T-cell (primary cell): ENCODE measurements at places on chromosomes 1 and 21. TPM values are rescaled to one million over a fixed set of nuclear protein-coding genes. Genes with fewer than 3 reads are reported as not detected.
A peak's percentile ranks its signal among the peaks of the same experiment; 100 is the strongest.

CELA2B gene
- not detected for total RNA-seq

TDRD10 gene
- not detected for total RNA-seq

OR14K1 gene
- not detected for total RNA-seq

CD53 gene
- total RNA-seq = 288 TPM

ZNF683 gene
- total RNA-seq = 5.3 TPM

RHBDL2 gene
- total RNA-seq = not detected

GOLT1A gene
- not detected for total RNA-seq

MROH9 gene
- not detected for total RNA-seq

FCRL4 gene
- total RNA-seq = 0.07 TPM

FOXO6 gene
- total RNA-seq = not detected

GPX7 gene
- total RNA-seq = 22.9 TPM

HTR6 gene
- total RNA-seq = 0.90 TPM

PCSK9 gene
- not detected for total RNA-seq

GRCh38 chr1:23590058-23590783, 30.9 kb upstream of the ID3 start:
- no peaks in the 10 kb centered on the region for H3K27me3 ChIP-seq
- no peak overlapping the region for H3K27ac ChIP-seq
- no peak for DNase-seq

GRCh38 chr1:76408303-76408702, 333.8 kb downstream of the ST6GALNAC3 start:
- H3K36me3 ChIP-seq = no peaks in the 10 kb centered on the region
- H3K4me3 ChIP-seq = no peak overlapping the region
- DNase-seq = no peak
- no peaks in the 10 kb centered on the region for H3K4me1 ChIP-seq
- H3K27ac ChIP-seq = no peak overlapping the region

GRCh38 chr1:80891871-80892270, 908.9 kb upstream of the ADGRL2 start:
- no peak overlapping the region for H3K4me3 ChIP-seq
- DNase-seq = no peak
- no peaks in the 10 kb centered on the region for H3K4me1 ChIP-seq
- H3K27ac ChIP-seq = no peak overlapping the region

DNA sequence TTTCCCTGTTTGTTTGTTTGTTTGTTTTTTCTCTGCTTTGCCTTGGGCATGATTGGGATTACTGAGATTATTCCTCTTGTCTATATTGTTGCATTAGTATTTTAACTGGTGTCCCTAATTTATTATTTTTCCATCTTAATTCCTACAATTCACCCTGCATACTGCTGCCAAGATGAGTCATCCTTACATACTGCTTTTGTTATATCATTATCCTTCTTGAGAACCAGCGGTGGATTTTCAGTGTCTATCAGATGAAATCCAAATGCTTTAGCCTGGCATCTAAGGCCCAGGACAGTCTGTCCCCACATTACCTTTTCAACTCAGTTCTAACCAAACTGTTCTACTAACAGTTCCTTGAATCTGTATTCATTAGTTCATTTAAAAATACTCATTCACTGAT, 101.7 kb downstream of the OLFML2B start:
- H3K36me3 ChIP-seq = peaks cover under 1% of the 10 kb centered on the region
- H3K4me1 ChIP-seq = peaks cover 9% of the 10 kb centered on the region
- H3K27me3 ChIP-seq = no peaks in the 10 kb centered on the region
- no peak overlapping the region for H3K27ac ChIP-seq

DNA sequence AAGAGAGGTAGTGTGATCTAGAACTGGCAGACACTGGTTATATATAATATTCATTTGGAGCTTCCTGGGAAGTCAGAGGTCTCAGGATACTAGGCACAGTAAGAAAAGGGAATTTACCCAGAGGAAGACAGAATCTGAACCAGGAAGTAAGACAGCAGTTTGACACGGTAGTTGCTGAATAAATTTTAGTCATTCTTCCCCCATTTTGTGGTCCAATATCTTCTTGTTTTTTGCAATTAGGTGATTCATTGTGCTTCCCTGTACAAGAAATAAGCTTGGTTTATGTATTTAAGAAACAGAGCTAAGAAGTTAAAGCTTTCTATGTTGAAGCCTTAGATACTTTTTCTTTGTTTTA, 1.3 kb downstream of the TMEM167B start:
- peaks cover 9% of the 10 kb centered on the region for H3K4me1 ChIP-seq
- H3K4me3 ChIP-seq = peak overlapping the region; percentile 75
- no peaks in the 10 kb centered on the region for H3K27me3 ChIP-seq
- H3K36me3 ChIP-seq = peaks cover 32% of the 10 kb centered on the region

DNA sequence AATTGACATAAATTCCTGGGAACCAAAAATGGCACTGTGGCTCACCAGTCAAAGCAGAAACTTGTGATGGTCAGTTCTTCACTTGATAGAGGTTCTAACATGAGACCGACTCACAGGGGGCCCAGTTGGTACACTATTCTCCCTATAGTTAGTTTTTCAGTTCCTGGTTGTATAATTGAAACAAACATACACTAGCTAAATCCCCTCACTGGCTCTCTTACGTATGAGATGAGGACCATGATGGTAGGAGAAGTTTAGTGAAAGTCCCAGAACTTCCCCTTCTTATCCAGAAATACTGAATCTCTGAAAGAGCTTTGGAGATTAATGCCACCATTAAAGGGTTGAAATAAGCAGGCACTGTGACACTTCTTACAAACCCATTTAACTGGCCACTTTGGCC, 2.8 kb upstream of the S100B start:
- DNase-seq = no peak
- H3K36me3 ChIP-seq = no peaks in the 10 kb centered on the region
- peaks cover 22% of the 10 kb centered on the region for H3K4me1 ChIP-seq
- no peaks in the 10 kb centered on the region for H3K27me3 ChIP-seq
- no peak overlapping the region for H3K4me3 ChIP-seq
- H3K27ac ChIP-seq = no peak overlapping the region

DNA sequence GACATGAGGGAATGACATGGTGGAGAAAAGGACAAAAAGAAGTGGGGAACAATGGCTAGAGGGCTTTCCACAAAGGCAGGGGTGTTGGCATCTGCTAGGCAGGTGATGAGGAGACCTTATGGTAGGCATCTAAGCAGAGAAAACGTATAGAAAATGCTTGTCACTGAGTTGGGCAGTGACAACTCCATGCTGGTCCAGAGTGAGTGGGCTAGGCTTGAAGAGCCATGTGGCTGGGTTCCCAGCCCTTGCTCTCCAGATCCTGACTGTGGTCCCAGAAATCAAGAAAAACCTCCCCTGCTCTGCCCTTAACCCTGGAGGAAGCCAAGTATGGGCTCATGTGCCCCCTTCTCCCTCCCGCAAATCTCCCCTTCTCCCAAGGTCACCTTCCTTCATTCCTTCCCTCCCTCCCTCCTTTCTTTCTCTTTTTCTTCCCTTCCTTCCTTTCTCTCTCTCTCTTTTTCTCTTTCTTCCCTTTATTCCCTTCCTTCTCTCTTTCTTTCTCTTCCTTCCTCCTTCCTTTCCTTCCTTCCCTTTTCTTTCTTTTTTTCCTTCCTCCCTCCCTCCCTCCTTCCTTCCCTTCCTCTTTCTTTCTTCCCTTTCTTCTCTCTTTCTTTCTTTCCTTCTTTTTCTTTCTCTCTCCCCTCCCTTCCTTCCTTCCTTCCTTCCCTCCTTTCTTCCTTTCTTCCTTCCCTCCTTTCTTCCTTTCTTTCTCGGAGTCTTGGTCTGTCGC, 102.8 kb downstream of the NAV1 start:
- no peak overlapping the region for H3K4me3 ChIP-seq
- DNase-seq = no peak
- no peak overlapping the region for H3K27ac ChIP-seq

GRCh38 chr21:38389896-38390295, 108.4 kb downstream of the ERG start:
- no peaks in the 10 kb centered on the region for H3K4me1 ChIP-seq
- DNase-seq = no peak
- H3K36me3 ChIP-seq = no peaks in the 10 kb centered on the region
- H3K4me3 ChIP-seq = no peak overlapping the region
- H3K27ac ChIP-seq = no peak overlapping the region

DNA sequence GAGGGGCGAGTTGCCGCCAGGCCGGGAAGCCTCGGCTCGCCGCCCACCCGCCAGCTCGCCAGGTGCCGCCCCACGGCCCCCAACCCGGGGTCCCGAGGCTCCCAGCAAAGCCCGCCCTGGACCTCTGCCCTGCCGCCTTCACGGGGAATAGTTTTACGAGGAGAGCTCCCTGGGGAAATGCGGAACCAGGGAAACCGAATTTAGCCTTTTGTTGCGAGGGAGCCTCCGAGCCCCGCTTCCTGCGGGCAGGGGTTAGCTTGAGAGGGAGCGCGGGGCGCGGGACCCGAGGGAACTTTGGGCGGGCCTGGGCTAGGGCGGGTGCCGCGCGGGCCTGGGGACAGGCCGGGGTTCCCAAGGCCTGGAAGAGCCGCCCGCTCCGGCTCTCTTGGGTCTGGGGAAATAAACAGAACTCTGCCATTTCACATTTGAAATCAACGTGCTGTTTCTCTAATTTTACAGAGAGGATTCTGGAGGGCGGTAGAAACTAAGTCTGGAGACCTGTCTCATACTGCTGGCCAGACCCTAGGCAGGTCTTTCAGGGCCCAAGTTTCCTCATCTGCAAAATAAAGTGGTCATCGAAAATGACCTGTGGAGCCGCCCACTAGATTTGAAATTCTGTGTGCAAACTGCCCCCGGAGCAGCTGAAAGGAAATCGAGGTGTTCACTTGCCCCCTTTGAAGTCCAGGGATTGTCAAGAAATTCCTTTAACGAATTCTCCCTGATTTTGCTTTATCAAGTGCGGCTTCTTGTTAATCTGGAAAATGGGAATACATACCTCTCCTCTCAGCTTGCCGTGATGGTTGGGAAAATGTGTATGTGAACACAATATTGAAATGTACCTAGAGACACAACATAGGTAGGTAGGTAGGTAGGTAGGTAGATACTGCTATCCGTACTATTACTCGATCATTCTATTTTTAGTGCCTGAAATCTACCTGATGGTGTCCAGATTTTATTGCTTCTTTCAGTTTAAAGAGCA, 749 bp upstream of the GLUL start:
- DNase-seq = no peak
- H3K27ac ChIP-seq = no peak overlapping the region
- H3K27me3 ChIP-seq = no peaks in the 10 kb centered on the region
- H3K4me3 ChIP-seq = peak overlapping the region; percentile 67
- H3K36me3 ChIP-seq = peaks cover 3% of the 10 kb centered on the region

GRCh38 chr1:223844787-223845036, 1.0 kb downstream of the TP53BP2 start:
- peak overlapping the region; percentile 74 for H3K4me3 ChIP-seq
- peaks cover 9% of the 10 kb centered on the region for H3K4me1 ChIP-seq
- peak; percentile 47 for DNase-seq
- H3K27ac ChIP-seq = peak overlapping the region; percentile 87
- no peaks in the 10 kb centered on the region for H3K36me3 ChIP-seq

DNA sequence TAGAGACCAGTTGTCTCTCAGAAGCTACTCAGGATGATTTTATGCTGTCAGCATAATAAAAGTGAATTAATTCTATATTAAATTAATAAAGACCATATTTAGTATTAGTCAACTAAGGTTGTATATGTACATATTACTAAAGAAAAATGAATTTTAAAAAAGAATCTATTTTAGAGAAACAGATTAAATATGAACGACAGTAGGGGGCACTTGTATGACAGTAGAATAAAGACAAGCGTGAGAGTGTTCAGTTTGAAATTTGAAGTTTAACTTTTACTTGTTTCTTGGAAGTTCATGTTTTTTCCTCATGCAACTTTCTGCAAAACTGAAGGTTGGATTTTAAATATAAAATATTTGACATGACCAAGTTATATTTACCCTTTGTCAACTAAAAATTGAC, 67.9 kb upstream of the MACF1 start:
- H3K27me3 ChIP-seq = no peaks in the 10 kb centered on the region
- no peaks in the 10 kb centered on the region for H3K4me1 ChIP-seq
- no peak overlapping the region for H3K27ac ChIP-seq
- H3K4me3 ChIP-seq = no peak overlapping the region

DNA sequence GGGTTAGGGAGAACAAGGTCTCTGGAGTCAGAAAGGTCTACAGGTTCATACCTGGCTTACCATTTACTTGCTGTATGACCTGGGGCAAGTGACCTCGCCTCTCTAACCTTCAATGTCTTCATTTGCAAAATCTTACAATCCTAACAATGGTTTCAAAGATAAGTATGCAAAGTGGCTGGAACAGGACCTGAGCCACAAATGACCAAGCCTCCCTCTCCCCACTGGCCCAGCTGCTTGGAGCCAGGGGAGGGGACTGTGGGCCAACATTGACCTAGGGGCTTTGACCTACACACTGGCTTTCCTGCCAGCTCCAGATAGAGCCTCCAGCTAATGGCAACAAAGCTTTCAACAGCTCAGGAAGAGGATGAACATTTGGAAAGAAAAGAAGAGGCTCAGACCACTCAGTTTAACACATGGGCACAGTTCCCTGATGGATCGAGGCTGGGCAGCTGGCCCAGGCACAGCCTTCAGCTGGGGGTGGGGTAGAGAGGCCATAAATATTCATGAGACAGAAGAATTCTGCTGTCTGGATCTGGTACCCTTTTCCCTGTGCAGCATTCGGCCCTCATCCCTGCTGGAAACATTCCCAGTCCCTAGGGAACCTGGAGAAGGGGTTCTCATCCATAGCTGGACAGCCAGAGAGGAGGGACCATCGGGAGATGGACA, 12.9 kb downstream of the PTAFR start:
- no peaks in the 10 kb centered on the region for H3K27me3 ChIP-seq
- no peak overlapping the region for H3K27ac ChIP-seq
- peaks cover 2% of the 10 kb centered on the region for H3K4me1 ChIP-seq
- no peak overlapping the region for H3K4me3 ChIP-seq
- no peak for DNase-seq
- H3K36me3 ChIP-seq = no peaks in the 10 kb centered on the region

- H3K36me3 ChIP-seq = no peaks in the 10 kb centered on the region
- H3K4me3 ChIP-seq = no peak overlapping the region
- no peaks in the 10 kb centered on the region for H3K4me1 ChIP-seq
Observed at GRCh38 chr1:175394739-175395138, 202.2 kb upstream of the KIAA0040 start.

- no peak overlapping the region for H3K4me3 ChIP-seq
- no peaks in the 10 kb centered on the region for H3K27me3 ChIP-seq
- no peaks in the 10 kb centered on the region for H3K4me1 ChIP-seq
- H3K27ac ChIP-seq = no peak overlapping the region
- H3K36me3 ChIP-seq = no peaks in the 10 kb centered on the region
- no peak for DNase-seq
Observed at GRCh38 chr1:44605914-44606615, 68.2 kb downstream of the TMEM53 start.

DNA sequence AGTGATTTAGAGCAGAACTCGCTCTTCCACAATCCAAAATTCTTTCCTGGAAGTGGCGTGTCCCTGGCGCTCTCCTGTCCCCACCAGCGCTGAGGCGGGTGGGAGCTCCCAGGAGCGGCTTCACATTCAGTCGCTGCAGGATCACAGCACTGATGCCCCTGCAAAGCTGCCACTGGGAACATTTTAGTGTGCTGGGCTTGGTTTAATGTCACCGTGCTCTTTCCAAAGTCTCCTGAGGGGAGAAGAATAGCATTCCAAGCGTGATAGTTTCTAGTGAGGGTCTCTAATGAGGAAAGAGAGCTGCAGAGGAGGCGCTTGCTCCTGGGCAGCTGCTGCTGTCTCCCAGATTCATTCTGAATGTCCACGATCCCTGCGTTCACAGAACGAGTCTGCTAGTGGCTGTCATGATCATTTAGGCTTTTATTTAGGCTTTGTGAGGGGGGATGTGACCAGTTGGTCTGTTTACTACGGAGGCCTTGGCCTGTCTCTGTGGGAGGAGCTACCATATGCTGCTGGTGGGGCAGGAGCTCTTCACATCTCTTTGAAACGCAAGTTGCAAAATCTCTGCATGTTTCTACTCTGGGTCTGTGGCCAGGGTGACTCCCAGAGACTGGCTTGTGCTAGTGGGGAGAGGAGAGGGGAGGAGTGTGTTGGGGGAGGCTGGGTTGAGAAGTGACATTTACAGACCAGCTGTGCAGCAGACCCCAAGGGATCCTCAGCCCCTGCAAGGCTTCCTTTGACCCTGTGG, 23.4 kb downstream of the OLFML3 start:
- no peak overlapping the region for H3K27ac ChIP-seq
- DNase-seq = no peak
- no peaks in the 10 kb centered on the region for H3K4me1 ChIP-seq
- peaks cover 19% of the 10 kb centered on the region for H3K27me3 ChIP-seq
